ENCODE measurements at places on chromosomes 1 and 21.

DNA sequence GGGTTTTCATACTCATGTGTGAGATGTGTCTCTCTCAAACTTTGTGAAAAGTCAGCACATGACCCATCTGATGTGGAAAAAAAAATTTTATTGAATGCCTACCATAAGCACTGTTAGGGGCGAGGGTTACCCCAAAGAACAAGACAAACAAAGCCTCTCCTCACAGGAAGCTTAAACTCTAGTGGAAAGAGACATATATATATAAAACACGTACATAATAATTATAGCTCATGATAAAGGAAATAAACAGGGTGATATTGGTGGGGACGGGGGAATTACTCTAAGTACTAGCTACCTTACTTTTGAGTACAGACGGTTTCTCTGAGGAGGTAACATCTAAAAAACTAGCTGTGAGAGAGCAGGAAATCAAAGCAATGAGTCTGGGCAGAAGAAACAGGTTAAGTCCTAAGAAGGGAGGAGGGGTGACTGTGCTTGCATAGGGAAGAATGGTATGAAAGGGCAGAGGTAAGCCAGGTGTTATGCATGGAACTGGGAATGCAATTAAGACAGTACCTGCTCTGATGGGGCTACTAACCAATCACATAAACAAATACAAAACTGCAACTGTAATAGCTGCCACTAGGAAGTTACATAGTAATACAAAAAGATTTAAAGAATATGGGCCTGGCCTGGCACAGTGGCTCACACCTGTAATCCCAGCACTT lies 4.5 kb downstream of the LIN9 start:
- DNase-seq = no peak

- DNase-seq = no peak
Measured at GRCh38 chr1:84583648-84584047, 9.4 kb upstream of the CTBS start.

DNA sequence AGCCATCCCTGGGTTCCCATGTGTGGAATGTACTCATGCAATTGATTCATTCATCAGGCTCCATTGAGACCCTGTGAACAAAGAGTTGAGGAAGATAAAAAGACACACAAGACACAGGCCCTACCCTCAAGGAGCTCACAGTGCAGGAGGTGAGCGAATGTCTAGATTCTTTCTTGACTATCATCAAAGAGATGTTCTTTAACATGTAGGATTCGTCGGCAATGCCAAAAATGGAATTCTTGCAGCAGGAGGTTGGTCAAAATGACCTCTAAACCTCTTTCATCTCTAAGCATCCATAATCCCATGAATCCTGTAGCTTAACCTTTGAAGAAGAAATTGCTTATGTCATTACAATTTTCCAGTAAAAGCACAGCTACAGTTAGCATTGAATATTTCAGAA lies 27.9 kb upstream of the TTF2 start:
- no peak for DNase-seq

DNA sequence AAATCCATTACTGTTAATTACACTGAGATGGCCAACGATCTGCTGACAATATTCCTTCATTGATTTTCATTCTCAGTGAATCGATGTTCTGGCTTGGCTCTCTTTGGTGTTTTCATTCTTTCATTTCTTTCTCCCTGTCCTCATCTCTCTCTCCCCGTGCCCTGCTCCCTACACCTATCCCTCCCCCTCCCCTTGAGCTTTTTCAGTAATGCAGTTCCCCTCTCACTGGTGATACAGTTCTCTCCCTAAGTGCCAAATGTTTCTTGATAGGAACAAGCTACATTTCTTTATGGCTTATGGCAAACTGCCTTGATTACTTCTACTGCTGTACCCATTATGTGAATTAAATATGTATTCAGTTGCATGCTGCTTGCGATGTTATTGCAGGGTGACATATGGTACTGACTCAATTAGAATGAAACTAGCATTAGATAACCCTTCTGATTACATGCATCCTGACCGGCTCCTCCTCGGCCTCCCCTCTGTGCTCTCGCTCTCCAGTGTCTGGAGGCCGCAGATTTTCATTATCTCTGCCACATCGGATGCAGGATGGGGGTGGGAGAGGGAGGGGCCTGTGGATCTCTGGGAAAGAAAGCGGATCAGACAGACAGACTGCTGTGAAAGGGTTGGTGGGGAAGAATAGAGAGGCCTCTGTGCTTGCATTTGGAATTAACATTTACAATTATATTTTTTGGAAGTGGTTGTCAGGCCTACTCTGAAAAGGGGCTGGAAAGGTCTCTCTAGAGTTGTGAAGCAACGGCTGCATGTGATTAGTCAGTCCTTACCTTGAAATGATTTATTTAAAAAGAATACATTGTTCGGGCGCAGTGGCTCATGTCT lies 130.9 kb downstream of the PBX1 start:
- no peak for DNase-seq

DNA sequence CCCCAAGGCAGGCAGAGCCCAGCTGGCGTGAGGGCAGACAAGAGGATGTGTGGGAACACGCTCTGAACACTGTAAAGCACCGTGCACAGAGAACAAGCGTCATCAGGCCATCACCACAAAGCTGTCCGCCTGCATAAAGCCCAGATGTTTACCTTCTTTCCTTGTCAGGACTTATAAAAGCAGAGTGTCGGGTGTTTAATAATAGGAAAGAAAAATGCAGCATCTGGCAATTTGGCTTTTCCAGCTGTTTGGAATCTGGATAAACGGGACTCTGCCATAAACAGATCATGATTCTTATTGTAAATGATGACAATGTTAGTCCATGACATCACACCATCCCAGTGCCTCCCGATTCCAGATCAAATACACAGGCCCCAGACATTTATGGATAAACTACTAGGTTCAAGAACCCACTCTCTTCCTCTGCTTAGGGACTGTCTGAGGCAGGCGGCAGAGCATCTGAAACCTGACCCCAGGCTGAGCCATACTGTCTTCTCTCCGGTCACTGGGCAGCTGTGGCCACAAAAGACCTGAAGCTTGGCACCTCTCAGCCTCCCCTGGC lies 4.2 kb downstream of the GLIS1 start:
- no peak for DNase-seq

DNA sequence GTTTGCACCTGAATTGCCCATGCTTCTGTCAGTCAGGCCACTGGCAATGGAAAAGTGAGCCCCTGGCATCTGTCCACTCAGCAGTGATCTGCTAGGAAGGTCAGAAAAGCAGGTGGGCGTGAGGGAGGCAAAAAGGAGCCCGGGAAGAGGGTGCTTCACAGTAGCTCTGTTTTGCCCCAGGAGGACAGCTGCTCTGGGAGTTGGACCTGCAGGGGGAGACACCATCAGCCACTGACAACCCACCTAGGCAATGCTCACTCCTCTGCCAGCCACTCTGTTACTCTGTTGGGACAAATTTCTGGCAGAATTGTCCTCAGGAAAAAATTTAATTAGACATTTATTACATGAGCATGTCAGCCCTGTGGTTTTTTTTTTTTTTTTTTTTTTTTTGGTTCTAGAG lies 146.4 kb downstream of the LRIG2 start:
- no peak for DNase-seq

- no peak for DNase-seq
Measured at GRCh38 chr1:31199949-31200348, 39.7 kb downstream of the NKAIN1 start.

GRCh38 chr1:4961935-4962645 lies 307.7 kb downstream of the AJAP1 start:
- DNase-seq = no peak

- DNase-seq = no peak
Measured at GRCh38 chr1:3192361-3192760, 123.4 kb downstream of the PRDM16 start.

DNA sequence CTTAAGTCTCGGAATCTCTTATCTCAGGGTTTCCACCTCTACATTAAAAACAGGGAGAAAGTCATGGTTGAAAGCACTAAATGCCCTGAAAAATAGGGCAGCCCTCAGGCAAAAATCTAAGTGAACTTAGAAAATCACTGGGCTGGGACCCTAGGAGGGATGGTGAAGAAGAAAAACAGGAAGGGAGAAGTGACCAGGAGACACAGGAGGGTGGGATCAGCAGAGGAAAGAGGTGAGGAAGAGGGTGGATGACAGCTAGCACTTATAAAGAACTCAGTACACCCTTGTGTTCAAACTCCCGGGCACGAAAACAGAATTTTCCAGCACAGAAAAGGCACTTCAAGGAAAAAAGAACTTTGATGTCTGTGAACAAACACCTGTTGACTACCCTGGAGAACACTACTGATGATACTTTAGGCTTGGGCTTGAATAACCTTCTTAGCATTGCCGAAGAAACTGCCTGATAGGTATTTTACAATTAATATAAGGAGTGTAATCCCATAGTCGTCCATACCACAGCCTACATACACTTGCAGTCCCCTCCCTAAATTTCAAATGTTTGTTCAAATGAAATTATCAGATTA lies 2.0 kb downstream of the CHML start:
- no peak for DNase-seq

DNA sequence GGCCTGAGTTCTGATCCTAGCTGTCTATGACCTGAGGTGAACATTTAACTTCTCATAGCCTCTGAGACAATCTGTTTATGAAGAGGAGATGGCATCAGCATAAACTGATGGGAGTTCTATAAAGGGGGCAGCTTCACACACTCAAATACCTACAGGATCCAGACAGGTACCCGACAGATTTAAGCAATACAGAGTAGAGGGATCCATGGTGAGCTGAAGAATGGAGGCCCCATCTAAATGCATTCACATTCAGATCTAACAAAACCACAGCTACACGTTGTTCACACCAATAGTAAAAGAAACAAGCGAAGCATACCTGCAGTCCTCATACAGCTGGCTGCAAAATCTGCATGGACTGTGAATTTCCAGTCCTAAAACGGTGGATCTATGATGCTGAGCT lies 48.7 kb upstream of the ESRRG start:
- no peak for DNase-seq

DNA sequence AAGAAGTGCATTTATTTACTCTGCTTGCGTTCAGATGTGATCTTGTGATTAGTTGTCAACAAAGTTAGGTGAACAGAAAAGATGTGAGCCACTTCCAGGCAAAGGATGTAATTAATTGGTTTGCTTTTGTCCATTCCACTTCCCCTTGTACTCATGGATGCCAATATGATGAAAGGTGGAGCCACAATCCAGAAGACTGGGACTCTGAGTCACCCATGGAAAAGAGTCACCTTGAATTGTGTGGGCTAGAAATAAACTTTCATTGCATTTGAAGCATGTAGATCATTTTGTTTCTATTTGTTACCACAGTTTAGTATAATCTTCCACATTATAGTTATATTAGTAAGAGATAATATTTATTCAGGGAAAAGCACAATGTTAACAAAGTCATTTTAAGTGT lies 684.2 kb downstream of the LTN1 start:
- DNase-seq = no peak

- DNase-seq = no peak
Measured at GRCh38 chr21:33403786-33404585, 773 bp downstream of the IFNGR2 start.

DNA sequence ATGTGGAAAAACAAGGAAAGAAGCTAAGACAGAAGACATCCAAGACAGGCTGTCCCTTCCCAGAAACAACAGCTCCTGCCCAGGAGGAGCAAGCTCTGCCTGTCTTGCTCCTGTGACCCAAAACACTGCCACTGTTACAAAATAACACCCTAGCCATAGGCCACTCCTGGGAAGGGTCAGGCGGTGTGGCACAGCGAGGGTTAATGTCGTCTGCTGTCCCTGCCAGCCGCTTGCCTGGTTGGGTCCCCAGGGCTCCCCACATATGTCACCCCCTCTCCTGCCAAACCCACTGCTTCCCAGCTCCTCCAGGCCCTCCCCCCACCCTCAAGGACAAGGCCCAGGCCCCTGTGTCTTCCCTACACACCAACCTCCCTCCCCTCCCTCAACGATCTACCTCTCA lies 3.9 kb upstream of the NHLH1 start:
- no peak for DNase-seq

GRCh38 chr1:91651661-91652071 lies 151.0 kb downstream of the CDC7 start:
- DNase-seq = no peak

GRCh38 chr21:40905251-40905650 lies 58.3 kb upstream of the DSCAM start:
- DNase-seq = no peak

GRCh38 chr1:215657047-215657446 lies 89.9 kb downstream of the KCTD3 start:
- DNase-seq = no peak

GRCh38 chr1:206674745-206675175 lies 9.9 kb upstream of the MAPKAPK2 start:
- no peak for DNase-seq

GRCh38 chr1:155012776-155013602 lies 10.4 kb downstream of the ZBTB7B start:
- no peak for DNase-seq

DNA sequence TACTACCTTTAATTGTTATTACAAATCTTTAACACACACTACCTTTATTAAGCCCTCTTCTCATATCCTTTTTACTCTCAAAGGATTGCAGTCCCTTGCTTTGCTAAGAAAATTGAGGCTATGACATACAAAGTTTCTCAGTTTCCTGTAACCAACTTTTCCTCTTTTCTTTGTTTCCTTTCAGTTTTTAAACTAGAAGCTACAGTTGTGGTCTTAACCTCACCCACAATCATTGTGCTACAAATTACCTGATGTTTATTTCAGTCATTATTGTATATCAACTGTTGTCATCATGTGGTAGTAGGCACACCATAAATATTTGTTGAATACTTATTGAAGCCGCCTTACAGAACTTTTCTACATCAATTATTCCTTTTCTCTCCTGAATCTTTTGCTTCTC lies 51.8 kb downstream of the SLAMF6 start:
- no peak for DNase-seq

GRCh38 chr1:115807723-115808122 lies 33.2 kb downstream of the NHLH2 start:
- peak; percentile 53 for DNase-seq

DNA sequence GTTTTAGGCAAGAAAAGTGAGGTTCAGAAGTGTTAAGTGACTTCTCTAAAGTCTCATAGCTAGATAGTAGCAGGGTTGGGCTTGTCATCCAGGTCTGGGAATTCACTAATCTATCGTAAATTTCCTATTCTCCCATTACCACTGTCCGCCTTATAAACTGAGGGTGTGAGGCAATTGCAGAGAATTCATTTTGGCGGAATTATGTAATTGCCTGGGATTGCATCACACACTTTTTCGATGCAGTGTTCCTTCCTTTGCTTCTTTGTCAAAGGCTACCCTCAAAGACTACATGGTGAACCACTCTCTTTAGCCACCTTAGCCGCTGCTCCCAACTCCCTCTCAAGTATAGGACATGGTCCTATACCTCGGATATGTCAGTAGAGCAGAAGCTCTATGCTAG lies 19.1 kb downstream of the SELP start:
- no peak for DNase-seq

GRCh38 chr21:46229133-46229922 lies 754 bp upstream of the LSS start:
- peak; percentile 61 for DNase-seq

- DNase-seq = no peak
Measured at GRCh38 chr1:24018611-24019580, 38.8 kb upstream of the SRSF10 start.

- DNase-seq = no peak
Measured at GRCh38 chr1:47469910-47470309, 32.1 kb downstream of the FOXD2 start.
